ENCODE measurements at places on chromosomes 1 and 21.

DNA sequence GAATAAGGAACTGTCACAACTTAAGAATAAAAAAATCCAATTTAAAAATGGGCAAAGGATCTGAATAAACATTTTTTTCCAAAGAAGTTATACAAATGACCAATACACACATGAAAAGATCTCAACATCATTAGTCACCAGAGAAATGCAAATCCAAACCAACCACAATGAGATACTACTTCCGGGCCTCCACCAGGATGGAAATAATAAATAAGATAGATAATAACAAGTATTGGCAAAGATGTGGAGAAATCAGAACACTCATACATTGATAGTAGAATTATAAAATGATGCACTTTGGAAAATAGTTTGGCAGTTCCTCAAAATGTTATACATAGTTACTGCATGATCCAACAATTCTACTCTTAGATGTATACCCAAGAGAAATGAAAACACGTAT, 18.7 kb downstream of the ZSWIM5 start:
- no peak for DNase-seq

DNA sequence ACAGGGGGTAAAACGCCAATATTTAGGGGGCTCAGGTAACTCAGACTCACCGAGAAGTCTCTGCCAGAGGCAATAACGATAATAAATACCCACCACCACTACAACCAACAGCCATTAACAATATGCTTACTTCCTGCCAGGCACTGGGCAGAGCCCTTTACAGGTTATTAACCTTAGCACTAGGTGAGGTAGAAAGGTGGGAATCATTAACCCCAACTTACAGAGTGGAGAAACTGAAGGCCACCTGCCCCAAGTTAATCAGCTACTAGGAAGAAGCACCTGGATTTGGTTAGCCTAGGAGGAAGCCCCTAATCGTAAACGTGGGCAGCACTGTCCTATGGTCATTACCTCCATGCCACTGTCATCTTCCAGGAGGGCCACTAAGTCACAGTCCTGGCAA, 110.0 kb downstream of the UBR4 start:
- no peak for DNase-seq

GRCh38 chr1:163928651-163929050, 606.9 kb downstream of the NUF2 start:
- DNase-seq: no peak

DNA sequence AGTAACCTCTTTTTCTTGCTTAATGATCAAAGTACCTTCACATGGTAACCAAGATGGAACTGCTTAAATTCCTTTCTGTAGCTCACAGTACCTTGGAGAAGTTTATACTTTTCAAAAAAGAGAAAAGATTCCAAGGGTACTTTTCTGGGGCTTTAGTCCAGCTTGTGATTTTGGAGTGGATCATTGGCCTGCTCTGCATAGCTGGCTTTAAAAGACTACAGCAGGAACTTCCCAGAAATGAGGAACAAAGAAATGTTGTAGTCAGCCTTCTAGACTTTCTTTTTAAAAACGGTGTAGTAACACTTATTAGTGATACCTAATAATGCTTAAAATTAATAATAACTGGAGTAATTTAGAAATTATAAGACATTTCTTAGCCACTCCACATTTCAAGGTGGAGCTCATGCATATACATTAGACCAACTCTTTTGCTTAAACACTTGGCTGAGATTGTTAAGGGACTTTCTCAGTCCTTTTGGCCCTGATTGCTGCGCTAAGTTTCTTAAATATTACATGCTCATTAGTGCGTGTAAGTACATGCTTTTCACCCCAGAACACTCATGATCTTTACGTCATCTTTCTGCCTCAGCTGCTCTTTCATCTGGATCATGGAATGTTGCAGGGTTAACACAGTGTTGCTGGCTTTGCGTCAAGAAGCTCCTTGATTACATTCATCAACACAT, 57.3 kb downstream of the SDCCAG8 start:
- DNase-seq: peak; percentile 30

- no peak for DNase-seq
Observed at GRCh38 chr1:244106176-244106575, 55.1 kb downstream of the ZBTB18 start.

- peak; percentile 78 for DNase-seq
Observed at GRCh38 chr1:167721617-167722151, at the start of gene MPZL1. MPZL1 (plus strand) TSS chr1:167721982; CDS start chr1:167722152, 170 bp downstream.

DNA sequence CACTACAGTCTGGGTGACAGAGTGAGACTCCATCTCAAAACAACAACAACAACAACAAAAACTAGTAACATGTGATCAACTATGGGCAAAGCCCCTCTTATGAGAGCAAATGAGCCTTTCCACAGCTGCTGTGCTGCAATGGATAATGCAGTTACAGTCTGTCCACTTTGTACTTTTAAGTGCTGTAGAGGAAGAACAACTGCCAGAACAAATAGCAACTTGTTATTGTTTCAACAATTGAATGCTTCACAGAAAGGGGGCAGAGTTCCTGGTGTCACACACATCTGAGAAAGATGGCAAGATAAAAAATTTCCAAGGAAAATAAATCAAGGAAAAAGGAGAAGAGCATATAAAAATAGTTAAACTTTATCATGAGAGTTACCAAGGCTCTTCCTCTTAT, 243.6 kb upstream of the DMRTA2 start:
- DNase-seq: no peak

- DNase-seq: peak; percentile 99
Observed at GRCh38 chr1:67685067-67685557, at the start of gene GADD45A. GADD45A (plus strand) TSS chr1:67685201; CDS start chr1:67685495, 294 bp downstream.

GRCh38 chr1:38241594-38242334, 195.2 kb upstream of the POU3F1 start:
- DNase-seq: no peak

DNA sequence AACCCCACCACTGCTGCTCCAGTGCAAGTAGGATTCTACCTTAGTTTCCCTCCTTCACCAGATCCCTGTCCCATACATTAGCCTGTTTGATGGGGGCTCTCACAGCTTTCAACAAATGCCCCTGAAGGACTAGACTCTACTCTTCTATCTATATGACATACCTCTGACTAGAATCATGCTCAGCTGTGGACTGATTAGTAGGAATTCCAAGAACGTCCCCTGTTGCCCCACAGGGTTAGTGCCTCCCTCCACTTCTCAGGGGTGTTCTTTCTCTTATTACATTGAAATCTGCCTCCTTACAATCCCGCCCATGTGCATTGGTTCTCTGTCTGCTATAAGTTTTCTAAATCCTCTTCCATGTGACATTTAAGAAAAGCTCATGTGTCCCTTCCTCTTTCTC, 375.9 kb upstream of the DUSP10 start:
- DNase-seq: no peak

DNA sequence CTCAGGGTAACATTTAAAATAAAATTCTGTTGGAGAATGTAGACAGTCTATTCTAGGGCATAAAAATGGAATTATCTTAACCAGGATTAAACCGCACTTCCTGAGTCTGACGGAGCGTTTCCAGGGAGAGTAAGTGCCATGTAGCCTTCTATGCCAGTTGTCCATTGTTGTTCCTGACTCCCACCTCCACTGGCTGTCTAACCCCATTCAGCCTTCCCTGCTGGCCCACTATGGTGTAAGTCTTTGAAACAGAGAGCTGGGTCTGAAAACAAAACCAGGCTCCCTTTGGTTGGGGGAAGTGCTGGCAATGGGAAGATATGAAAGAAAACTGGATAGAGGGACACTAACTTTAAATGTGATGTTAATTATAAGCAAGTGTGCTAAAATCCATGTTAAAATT, 71.2 kb upstream of the CNN3 start:
- DNase-seq: no peak

DNA sequence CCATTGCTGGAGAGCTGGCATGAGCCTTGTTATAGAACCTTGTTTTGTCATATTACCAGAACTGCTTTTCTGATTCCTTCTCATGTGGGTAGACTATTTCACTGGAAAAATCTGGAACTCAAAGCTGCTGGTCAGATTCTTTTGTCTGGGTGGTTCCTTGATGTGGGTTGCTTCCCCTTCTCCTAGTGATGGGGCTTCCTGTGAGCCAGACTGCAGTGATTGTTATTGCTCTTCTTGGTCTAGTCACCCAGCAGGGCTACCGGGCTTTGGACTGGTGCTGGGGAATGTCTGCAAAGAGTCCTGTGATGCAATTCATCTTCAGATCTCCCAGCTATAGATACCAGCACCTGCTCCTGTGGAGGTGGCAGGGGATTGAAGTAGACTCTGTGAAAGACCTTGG, 59.4 kb downstream of the GPR137B start:
- no peak for DNase-seq

DNA sequence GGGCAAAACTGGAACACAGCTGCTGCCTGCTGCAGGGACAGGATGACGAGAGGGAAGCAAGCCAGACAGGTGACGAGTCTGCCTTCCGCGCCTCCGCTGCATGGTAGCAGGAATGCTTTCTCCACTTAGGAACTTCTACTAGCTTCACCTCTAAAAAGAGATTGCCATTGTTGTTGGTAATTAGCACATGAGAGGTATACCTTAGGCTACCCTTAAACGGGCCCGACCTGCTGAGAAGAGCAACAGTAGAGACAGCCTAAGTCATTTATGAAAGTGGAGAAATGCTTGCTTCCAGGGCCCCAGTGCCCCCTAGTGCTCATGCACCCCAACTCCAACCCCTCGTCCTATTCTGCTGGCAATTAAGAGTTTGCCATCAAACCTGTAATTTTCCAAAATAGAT, 96.9 kb upstream of the AKT3 start:
- DNase-seq: no peak

GRCh38 chr1:76254104-76255030, 179.8 kb downstream of the ST6GALNAC3 start:
- DNase-seq: peak; percentile 62

- no peak for DNase-seq
Observed at GRCh38 chr1:55206210-55206609, 9.0 kb downstream of the USP24 start.

DNA sequence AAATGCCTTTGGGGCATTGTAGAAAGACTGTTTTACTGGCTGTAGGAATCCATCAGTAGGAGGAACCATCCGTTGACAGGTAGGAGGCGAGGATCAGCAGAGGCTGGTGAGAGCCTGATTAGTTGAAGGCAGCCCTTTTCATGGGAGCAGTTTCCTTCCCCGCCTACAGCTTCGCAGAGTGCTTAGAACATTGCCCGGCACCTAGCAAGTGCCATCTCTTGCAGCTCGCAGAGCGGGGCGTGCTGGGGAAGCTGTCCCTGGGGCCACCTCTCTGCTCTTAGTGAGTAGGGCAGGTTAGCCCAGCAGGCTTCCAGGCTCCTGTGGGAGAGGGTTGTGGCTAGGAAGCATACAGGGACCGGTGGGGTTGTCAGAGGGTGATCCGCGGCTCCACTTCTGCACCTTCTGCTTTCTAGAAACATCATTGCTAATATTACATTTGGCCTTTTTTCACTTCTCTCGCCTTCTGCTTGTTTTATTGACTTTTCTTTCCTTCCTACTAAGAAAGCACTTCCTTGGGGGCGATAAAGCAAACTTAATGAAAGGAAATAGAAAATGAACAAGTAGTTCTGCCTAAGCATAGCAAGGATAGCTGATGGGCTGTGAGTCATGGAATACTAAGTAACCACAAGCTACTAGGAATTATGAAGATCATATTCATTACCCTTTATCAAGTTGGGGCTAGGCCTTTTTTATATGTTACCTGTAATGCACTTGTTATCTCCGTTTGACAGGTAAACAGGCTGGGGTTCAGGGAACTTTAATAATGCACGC, 176.7 kb downstream of the GALNT2 start:
- DNase-seq: peak; percentile 30

DNA sequence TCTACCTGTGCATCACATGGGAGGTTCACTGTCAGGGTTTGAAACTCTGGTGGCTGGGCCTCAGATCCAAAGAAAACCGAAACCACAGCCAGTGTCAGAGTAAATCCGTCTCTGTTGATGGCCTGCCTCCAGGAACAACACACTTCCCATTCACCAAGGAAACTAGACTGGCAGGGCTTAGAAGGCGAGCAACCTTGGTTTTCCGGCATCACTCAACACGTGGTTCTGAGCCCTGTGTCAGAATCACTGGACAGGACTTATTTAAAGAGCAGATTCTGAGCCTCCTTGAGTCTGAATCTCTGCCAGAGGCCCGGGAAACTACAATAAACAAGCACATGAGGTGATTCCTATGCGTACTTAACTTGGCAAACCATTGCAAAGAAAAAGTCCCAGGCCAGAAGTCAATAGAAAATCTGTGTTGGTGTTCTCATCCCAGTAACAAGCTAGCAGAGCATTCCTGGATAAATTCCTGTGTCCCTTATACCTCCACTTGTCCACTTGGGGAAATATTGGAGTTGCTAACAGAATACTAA, 70.0 kb downstream of the KCTD3 start:
- DNase-seq: peak; percentile 53

GRCh38 chr1:24960071-24960801, 30.2 kb upstream of the RUNX3 start:
- no peak for DNase-seq

- no peak for DNase-seq
Observed at GRCh38 chr21:28084951-28085350, 907.7 kb downstream of the LTN1 start.

DNA sequence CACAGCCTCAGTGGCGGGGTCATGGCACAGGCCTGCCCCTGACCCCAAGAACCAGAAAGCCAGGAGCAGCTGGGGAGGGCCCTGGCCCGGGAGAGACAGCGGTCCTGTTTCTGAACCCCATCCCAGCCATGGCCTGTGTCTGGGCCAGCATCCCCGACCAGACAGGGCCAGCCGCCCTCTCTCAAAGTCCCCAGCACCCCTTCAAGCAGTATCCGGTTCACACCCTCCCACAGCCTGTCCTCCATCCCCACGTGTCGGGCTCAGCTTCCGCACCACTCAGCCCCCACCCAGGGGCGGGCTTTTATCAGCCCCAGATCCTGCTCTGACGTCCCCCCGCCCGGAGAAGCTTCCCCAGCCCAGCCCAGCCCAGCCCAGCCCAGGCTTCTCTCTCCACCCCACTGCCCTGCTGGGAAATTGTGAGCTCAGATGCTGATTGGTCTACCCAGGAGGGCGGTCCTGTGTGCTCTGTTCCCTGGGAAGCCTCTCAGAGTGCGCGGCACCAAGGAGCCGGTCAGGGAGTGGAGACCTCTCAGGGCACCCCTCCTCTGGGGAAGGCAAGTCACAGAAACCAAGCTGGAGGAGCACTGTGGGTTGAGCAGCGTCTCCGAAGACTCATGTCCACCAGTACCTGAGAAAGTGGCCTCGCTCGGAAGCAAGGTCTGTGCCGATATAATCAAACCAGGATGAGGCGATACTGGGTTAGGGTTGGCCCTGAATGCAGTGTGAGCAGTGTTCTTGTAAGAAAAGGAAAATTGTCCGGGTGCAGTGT, 4.7 kb upstream of the FAAP20 start:
- peak; percentile 87 for DNase-seq

GRCh38 chr1:208476846-208477170, 232.6 kb upstream of the PLXNA2 start:
- no peak for DNase-seq

GRCh38 chr1:246001837-246002230, 505.2 kb downstream of the SMYD3 start:
- no peak for DNase-seq

All from MV-4-11 (cell line).